ENCODE measurements at places on chromosomes 3 and 15.

DNA sequence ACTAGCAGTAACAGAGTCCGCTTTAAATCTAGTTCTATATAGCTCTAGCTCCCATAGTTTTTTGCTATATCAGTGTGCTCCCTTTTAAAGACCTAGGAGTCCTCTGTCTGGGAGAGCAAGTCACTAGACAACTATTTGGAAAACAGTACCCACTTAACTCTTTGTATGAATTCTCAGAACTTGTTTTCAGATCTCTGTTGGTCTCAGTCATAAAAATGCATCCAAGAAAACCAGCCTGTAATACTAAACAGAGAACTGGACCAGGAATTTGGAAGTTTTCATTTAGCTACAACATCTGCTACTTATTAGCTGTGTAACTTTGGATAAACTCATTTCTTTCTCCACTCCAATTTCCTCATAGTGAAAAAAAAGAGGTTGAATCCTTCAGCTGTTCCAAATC lies 56.9 kb upstream of the C3orf49 start:
- DNase-seq = no peak

GRCh38 chr15:77335298-77335697 lies 84.6 kb downstream of the PEAK1 start:
- no peak for DNase-seq

GRCh38 chr3:187019542-187020072 lies 89.3 kb downstream of the ST6GAL1 start:
- no peak for DNase-seq

GRCh38 chr3:35522450-35522849 lies 116.9 kb upstream of the ARPP21 start:
- no peak for DNase-seq

- no peak for DNase-seq
Observed at GRCh38 chr3:147397875-147398812, 8.2 kb downstream of the ZIC4 start.

- no peak for DNase-seq
Observed at GRCh38 chr3:182692021-182692420, 101.3 kb upstream of the ATP11B start.

GRCh38 chr15:45588219-45588875 lies 1.2 kb downstream of the BLOC1S6 start:
- DNase-seq = no peak

DNA sequence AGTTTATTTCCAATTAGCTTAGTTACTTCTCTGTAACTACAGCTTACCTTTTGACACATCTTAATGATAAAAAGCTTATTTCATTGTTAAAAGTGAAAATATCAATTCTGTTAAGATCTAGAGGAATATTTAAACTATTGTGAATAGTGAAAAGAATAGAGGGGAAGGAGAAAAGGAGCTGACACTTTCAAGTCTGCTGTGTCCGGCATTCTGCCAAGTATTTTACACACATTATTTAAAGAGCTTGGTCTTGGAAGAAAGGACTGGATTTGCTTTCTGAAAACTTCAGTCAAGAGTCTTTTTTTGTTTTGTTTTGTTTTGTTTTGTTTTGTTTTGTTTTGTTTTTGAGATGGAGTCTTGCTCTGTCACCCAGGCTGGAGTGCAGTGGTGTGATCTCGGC lies 34.8 kb downstream of the CCDC80 start:
- DNase-seq = no peak

DNA sequence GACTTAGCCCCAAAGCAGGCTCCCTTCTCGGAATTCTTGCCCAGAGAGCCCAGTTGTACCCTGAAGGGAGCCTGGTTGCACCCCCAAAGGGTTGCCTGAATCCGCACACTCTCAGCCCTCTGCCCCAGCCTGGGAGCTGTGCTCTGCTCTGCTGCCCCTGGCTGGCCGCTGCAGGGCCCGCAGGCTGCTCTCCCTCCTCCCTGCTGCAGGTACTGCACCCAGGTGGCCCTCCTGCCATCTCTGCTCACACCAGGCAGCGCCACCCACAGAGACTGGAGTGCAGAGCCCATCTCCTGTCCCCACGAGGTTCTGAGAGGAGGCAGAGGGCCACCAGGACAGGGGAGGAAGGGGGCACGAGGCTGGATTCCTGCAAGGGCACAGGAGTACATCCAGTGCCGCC lies 134.2 kb upstream of the NSMCE3 start:
- DNase-seq = no peak

DNA sequence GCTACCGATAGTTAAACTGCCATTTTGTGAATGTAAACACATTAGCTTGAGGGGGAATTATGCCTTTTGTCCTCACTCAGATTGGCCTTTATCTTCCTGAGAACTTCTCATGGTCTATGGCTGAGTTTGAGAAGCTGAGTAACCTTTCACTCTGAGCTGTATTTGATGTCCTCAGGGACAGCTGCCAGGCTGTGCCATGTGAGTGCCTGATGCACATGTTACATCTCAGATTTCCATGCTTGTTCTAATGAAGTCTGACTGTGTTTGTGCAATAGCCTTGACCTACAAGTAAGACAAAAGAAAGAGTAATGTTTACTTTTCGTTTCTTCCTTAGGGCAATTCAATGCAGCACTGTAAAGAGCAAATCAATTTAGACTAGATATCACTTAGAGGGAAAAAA lies 44.1 kb upstream of the ARL6 start:
- DNase-seq = no peak

DNA sequence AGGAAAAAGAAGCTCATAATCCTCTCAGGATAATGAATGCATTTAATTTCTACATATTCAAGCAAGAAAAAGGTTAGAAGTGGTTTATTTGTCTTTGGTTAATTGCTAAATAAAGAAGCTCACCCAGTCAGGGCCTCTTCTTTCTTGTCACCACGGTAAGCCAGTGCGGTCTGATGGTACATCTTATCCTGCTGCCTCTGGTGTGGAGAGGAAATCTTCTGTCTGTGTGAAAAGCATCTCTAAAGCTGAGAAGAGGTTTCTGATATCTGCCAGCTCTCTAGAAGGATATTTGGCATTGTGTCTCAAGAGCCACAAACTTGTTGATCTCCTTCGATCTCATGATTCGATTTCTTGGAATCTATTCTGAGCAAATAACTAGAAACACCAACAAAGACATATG lies 144.9 kb downstream of the SV2B start:
- DNase-seq = no peak

DNA sequence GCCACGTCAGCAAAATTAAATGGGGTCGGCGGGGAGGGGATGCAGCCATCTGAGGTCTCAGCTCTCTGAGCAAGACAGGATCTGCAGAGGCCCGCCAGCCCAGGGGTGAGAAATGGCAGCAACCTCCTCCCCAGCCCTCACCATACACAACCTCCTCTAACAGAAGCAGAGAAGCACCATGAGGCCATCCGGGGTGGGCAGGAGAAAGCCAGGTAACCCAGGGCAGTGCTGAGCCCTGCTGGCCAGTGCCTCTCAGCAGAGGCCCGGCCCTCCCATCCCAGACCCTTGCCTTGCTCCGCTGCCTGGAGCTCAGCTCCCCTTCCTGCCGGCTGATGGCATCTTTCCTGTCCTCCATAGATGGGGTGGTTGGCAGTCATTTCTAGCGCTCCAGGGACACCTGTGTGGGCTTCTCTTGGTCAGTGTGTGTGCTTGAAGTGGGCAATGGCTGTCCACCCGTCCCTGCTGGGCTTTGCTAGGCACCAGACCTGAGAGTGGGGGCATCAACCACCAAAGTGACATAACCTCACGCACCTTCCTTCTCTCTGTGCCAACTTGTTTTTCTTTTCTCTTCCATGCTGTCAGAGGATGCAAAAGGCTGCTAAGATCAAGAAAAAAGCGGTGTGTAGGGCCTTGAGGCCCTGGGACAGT lies 175.8 kb downstream of the NSMCE3 start:
- DNase-seq = no peak

DNA sequence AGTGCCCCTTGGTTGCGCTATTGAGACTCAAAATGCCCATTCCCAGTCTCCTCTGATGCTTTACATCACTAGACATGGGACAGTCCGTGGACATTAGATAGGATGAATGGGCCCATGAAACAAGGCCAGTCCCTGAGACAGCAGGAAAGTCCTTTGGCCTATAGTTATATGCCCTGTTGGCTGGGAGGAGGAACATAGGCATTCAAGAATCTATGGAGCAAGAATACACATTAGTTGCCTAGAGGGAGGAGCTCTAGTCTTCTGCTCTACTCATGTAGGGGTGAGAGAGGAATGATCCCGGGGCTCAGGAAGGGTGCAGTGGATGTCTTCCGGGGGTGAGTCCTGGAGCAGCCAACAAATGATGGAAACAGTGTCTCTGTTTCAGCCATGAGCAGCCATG lies 58.0 kb upstream of the LRTM1 start:
- DNase-seq = no peak

- no peak for DNase-seq
Observed at GRCh38 chr3:27758083-27758482, 36.0 kb upstream of the EOMES start.

DNA sequence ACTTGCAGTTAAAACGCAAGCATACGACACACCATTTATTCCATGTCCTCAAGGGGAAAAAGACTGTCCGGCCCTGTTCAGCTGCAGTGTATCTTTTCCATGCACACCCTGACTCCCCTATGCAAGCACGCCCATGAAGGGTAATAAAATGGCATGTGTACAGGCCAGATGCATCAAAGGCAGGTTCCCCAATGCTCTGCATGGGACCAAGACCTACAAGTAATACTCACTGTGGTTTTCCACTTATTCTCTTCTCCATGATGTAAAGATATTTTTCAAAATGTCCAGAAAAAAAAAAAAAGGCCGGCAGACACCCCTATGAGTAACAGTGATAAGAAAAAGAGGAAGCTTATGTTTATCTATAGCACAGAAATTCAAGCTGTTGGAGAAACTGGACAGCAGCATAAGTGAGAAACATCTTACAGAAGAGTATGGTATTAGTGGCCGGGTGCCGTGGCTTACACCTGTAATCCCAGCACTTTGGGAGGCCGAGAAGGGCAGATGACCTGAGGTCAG lies 70.8 kb downstream of the MCF2L2 start:
- DNase-seq = no peak

DNA sequence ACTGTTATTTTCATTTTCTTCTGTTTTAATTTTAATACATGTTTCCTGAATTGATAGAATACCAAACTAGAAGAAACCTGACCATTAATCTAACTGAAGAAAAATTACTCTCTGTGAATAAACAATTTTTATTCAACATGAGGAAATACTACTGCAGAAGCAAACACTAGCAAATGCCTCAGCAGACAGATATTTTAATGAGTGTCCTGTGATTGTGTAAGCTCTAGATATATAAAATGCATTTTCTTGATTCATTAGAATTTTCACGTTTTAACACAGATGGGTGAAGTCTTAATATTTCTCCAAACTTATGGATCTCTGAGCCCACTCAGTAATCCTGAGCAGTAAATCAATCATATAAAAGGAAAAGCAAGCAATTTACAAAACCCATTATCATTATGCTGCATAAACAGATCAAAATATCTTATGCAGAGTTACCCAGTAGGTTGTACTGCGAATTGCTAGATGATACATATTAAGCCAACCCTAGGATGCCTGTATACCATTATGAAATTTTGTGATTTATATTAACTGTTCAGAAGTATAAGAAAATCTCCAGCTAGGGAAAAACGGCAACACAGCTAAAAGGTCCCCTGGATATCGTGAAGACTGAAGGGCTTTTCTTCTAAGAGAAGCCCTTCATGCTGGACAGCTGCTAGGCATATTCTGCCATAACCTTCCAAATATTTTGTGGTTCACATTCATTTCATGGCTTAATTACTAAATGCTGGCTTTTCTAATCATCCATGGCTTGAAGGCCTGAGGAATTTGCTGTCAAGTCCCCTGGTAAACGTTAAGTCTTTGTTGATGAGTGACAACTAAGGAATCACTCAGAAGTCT lies 157.7 kb upstream of the TGFBR2 start:
- DNase-seq = no peak

DNA sequence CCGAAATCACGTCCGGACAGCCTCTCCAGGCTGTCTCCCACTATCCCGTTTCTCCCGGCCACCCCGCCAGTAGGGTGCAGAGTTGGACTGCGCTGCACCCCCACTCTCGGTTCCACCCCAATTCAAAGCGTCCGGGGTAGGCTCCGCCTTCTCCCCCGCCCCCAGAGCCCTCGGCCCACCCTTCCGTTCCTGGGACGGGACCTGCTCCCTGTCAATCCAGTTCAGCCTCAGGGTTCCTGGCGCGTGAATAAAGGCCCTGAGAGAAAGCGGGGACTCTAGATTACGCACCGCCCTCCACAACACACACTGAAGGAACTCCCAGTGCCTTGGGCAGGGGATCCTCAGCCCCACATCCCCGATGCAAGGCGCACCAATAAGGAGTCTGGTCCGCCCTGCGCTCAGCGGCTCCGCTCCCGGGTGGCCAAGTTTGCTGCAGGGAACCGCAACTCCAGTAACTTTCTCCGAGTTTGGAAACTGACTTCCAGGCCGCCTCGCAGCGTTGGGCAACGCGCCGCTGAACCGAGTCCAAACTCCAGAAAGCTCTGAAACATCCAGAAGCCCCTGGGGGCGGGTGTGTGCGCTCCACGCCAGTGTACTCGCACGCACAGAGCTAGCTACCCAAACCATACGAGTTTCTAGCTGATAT lies 1.9 kb downstream of the ADAMTS9 start:
- peak; percentile 76 for DNase-seq
